Mammary epithelial cell (primary cell): ENCODE measurements at places on chromosomes 3 and 15. TPM values are rescaled to one million over a fixed set of nuclear protein-coding genes. Genes with fewer than 3 reads are reported as not detected.

The TMEM87A gene
- 56.3 and 64.0 TPM in 2 replicates for total RNA-seq

The DBR1 gene
- total RNA-seq, result 12.5 TPM

The DISP2 gene
- under 0.01 TPM for total RNA-seq

The ACP3 gene
- not detected in 2 replicates for total RNA-seq

The EPHA3 gene
- total RNA-seq, result 0.67 TPM

The RFT1 gene
- total RNA-seq, result 15.2 TPM

The TIPARP gene
- total RNA-seq, result 171 and 175 TPM in 2 replicates

The MAPKAPK3 gene
- 114 and 138 TPM in 2 replicates for total RNA-seq

The LMAN1L gene
- 0.14 TPM in 1 of 2 replicates, not detected in the other for total RNA-seq

The PRTG gene
- total RNA-seq, result 4.3 TPM

The DNAJA4 gene
- total RNA-seq, result 8.2 TPM

The GOLGA6B gene
- not detected for total RNA-seq

The LTK gene
- total RNA-seq, result 0.24 TPM in 1 of 2 replicates, not detected in the other

The NEK4 gene
- 23.0 and 24.1 TPM in 2 replicates for total RNA-seq

The GABRR3 gene
- not detected in 2 replicates for total RNA-seq

The SEMA4B gene
- 44.3 TPM for total RNA-seq

The SOX14 gene
- not detected in 2 replicates for total RNA-seq

The ANKRD34C gene
- total RNA-seq, result not detected

The GLDN gene
- not detected in 2 replicates for total RNA-seq

The SPINT1 gene
- 154 and 159 TPM in 2 replicates for total RNA-seq

The TEX55 gene
- total RNA-seq, result not detected in 2 replicates

The MESP1 gene
- under 0.01 TPM for total RNA-seq

The MRPL47 gene
- total RNA-seq, result 45.1 and 66.8 TPM in 2 replicates

The POU1F1 gene
- not detected in 2 replicates for total RNA-seq

The KCNAB1 gene
- 0.71 and 0.80 TPM in 2 replicates for total RNA-seq

The DUOXA1 gene
- 5.5 and 6.8 TPM in 2 replicates for total RNA-seq

The COL8A1 gene
- 73.2 TPM for total RNA-seq

The CCR4 gene
- total RNA-seq, result not detected

The ROBO1 gene
- 57.2 TPM for total RNA-seq

The MINAR1 gene
- total RNA-seq, result 0.50 TPM

The LRRC3B gene
- not detected in 2 replicates for total RNA-seq

The SV2B gene
- total RNA-seq, result 0.40 and 1.4 TPM in 2 replicates

The SNTN gene
- total RNA-seq, result not detected

The RBM5 gene
- 105 and 116 TPM in 2 replicates for total RNA-seq

The UMPS gene
- total RNA-seq, result 28.2 TPM

The AP3S2 gene
- 53.0 TPM for total RNA-seq

The NLGN1 gene
- total RNA-seq, result not detected in 2 replicates

The IL17RB gene
- 0.13 and 0.31 TPM in 2 replicates for total RNA-seq

The CLDN1 gene
- total RNA-seq, result 12.3 TPM

The NR2E3 gene
- 0.17 TPM for total RNA-seq

The KNG1 gene
- not detected in 2 replicates for total RNA-seq

The TTC21A gene
- 5.2 and 6.8 TPM in 2 replicates for total RNA-seq

The SNRPN gene
- 57.7 and 76.4 TPM in 2 replicates for total RNA-seq

The HACD3 gene
- total RNA-seq, result 25.8 and 49.6 TPM in 2 replicates

The METTL6 gene
- total RNA-seq, result 21.5 TPM

The C2CD4A gene
- not detected in 2 replicates for total RNA-seq

The PLA2G4F gene
- total RNA-seq, result 0.71 and 0.99 TPM in 2 replicates

The CCDC9B gene
- 109 and 164 TPM in 2 replicates for total RNA-seq

The CHRNA7 gene
- total RNA-seq, result 0.50 TPM
